Stimulated activated CD4-positive, alpha-beta T cell treated with anti-CD3 and anti-CD28 coated beads, Interleukin-15, amount 100 ng/mL, for 1 hour (primary cell): ENCODE measurements at places on chromosomes 16 and 17.

DNA sequence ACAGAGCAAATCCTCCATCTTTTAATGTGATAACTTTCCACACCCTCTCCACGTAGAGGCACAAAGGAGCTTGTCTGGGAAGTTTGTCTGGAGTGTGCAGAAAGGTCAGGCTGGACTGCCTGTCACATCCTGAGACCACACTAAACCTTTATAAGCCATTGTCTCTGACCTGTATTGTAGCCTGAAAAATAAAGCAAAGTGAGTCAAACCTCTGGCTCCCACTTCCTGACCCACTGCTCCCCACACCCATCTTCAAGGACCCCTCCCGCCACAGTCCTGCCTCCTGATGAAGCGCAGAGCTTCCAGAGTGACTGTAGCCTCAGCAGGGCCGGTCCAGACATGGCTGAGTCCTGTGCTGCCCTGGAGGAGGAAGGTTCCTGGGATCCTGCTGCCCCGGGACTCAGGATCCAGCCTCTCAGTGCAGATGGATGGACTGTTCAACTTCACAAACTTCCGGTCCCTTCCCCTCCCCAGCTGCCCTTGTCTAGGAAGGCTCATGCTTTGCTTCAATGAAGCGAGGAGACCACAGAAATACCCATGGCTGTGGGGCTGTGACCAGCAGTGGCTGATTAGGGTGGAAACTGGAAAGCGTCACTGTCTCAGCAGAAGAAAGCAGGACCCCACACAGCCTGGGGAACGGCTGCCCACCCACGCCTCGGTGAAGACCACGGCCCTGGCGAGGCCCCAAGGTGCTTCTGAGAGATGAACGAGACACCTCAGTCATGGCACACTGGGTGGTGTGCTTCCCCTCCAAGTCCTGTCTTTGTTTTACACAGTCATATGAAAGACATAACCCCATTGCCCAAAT lies 30.9 kb upstream of the CLEC18B start:
- no peak for DNase-seq

GRCh38 chr17:44872131-44872768 lies 24.6 kb downstream of the HIGD1B start:
- DNase-seq, result no peak

- DNase-seq, result no peak
Observed at GRCh38 chr17:27442702-27443101, 13.5 kb upstream of the KSR1 start.

DNA sequence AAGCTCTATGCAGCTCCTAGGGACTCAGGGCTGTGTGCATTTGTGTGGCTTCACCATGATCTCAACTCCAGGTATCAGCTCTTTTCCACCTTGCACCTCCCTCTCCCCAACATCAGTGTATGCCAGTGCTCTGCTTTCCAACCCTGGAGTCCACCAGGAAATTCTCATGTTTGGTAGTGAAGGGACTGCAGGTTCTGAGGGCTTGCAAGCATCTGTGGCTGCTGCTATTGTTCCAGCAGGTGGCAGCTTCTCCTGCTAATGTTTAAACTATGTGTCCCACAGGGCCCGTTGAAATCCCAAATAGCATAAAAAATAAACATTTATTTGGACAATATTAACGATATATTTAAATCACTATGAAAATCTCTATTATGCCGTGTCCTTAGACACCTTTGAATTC lies 82.0 kb downstream of the RGS9 start:
- no peak for DNase-seq

- DNase-seq, result no peak
Observed at GRCh38 chr17:30790279-30790678, 34.2 kb downstream of the CRLF3 start.

- no peak for DNase-seq
Observed at GRCh38 chr17:57911834-57912673, 43.2 kb downstream of the CUEDC1 start.

DNA sequence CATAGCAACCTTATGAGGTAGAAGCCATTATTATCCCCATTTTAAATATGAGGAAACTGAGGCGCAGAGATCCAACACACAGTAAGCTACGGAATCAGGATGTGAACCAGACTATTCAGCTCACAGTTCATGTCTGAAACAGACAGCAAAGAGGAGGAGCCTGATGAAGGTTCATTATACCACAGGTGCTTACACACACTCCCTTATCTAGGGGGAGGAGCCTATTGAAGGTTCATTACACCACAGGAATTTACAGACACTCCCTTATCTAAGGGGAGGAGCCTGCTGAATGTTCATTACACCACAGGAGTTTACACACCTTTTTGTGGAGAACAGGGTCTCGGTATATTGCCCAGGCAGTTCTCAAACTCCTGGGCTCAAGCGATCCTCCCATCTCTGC lies 21.9 kb downstream of the C16orf95 start:
- no peak for DNase-seq

DNA sequence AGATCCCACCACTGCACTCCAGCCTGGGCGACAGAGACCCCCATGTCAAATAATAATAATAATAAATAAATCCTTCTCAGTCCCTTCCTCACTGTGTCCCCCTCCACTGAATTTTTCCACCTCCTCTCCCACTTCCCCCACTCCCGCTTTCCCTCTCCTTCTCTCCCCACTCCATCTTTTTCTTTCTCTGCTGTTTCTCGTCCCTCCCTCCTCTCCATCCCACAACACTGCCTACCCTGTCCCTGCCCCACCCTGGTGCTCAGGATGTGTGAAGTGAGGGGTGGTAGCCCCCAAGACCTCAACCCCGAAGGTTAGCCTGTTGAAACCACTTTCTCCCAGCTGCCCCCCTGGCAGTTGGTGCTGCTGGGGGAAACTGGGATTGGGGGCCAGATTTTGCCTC lies 34.4 kb upstream of the STH start:
- no peak for DNase-seq
